ENCODE measurements at places on chromosomes 7 and 10.
A peak's percentile ranks its signal among the peaks of the same experiment; 100 is the strongest.

DNA sequence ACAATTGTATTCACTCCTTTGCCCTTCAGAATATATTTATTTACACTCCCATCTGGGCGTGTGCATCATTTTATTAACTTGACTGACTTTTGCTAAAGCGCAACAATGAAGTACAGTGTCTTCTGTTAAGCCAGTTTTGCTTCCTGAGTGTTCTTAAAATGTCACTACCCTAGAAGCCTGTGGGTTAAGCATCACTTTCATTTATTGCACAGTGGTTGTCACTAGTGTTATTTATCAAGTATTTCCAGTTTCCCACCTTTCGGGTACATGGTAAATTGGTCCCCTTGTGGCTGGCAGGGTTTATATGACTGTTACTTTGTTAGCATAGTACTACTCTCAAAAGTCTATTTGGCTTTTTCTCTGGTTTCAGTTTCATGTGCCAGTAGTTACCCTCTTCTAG lies 3.3 kb downstream of the HILPDA start:
- DNase-seq, result no peak

- no peak for DNase-seq
Measured at GRCh38 chr10:93074597-93075368, 1.1 kb downstream of the CYP26A1 start.

DNA sequence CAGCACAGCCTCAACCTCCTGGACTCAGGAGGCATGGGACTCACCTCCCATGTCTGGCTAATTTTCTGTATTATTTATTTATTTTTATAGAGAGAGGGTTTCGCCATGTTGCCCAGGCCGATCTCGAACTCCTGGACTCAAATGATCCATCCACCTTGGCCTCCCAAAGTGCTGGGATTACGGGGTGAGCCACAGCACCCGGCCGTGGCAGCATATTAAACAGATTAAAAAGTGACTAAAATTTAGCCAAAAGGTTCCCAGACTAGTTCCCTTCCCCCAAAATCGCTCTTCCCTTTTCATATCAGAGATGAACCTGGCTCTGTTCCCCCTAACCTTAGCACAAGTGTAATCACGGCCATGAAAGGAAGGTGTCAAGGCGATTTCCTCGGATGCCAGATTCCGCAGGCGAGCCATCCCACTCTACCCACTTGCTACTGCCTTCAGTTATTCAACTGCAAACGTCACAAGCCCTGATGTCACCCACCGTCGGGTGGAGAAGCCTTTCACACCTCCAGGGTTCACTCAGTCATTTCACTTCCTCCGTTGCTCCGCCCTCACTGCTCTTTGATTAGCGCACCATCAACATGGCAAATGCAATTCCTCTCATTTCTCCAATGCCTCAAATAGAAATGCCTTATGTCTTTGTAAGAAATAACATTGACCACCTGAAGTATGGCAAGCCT lies 104.7 kb upstream of the RHEB start:
- DNase-seq, result no peak

DNA sequence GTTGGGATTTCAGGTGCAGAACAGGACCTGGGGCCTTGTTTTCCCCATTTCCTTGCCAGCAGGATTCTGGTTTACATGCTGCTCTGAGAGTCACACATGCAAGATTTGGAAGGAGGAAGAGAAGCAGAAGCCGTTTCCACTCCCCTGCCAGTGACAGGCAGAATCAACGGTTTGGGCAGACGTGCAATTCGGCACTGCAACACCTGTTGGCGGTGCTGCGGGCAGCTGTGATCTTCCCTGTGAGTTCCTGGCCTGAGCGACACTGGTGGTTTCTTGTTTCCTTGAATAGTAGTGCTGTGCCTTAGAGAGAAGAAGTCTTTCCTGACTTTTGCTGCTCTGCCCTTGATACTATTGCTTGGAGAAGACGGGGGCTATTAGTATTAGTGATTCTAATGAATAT lies 1126.2 kb downstream of the TYW1 start:
- no peak for DNase-seq

DNA sequence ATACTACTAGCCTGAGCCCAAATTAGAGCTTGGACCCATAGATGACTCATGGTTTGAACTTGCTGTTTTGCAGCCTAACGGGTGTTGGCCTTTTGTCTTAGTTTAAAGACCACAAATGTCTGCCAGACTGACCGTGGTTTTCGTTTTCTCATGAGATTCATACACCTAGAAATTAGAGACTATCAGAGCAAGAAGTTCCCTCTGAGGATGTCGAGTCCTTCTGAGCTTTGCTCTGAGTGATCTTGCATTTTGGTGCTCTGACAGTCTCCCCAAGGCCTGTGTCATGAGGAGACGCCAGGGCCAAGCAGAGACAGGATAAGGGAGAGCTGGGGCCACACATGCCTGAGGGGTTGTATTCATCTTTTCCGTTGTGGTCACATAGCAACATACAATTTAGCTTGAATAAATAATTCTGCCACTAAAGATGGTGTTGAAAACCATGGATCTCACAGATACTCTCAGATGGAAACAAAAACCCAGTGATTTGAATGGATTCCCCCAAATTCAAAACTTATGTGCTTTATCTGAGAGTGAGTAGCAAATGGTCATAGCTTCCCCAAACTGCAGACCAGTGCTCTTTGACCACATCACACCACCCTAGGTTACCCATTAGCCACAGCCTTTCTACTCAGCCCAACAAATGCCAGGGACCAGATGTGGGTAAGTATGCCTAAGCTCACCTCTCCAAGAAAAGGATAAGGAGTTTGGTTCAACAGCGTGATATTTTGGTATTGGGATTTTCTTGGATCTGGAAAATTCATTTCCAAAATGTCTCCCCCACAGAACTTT lies 762.0 kb upstream of the IGFBP3 start:
- DNase-seq, result no peak

GRCh38 chr7:5360451-5360850 lies 63.2 kb downstream of the TNRC18 start:
- no peak for DNase-seq

DNA sequence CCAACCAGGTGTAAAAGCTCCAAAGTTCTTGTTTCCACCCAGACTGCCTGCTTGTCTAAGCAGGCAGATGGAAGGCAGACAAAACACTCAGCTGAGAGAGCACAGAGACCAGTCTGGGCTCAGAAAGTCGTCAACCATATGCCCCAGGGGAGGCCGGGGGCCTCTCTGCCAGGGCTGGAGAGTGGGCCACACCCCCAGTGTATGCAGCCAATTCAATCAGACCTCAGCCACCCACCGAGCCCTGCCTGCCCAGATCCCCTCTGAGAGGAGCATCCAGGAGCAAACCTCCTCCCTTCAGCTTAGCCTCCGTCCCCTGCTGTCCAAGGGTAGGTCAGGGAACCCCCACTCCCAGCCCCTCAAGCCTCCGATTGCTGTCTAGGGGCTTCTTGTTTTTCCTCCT lies 196.3 kb downstream of the LSM5 start:
- DNase-seq, result no peak

DNA sequence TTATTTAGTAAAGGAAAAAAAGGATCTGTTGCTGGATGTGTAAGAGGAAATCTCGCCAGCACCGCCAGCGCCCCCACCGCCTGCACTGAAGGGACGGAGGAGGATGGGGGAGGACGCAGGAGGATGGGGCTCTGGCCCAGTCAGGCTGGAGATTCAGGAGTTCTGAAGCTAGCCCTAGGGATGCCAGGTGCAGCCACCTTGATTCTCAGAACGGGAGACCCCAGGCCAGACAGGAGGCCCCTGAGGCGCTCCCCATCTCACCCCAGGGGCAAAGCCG lies 1.3 kb downstream of the CAMK2B start:
- no peak for DNase-seq

DNA sequence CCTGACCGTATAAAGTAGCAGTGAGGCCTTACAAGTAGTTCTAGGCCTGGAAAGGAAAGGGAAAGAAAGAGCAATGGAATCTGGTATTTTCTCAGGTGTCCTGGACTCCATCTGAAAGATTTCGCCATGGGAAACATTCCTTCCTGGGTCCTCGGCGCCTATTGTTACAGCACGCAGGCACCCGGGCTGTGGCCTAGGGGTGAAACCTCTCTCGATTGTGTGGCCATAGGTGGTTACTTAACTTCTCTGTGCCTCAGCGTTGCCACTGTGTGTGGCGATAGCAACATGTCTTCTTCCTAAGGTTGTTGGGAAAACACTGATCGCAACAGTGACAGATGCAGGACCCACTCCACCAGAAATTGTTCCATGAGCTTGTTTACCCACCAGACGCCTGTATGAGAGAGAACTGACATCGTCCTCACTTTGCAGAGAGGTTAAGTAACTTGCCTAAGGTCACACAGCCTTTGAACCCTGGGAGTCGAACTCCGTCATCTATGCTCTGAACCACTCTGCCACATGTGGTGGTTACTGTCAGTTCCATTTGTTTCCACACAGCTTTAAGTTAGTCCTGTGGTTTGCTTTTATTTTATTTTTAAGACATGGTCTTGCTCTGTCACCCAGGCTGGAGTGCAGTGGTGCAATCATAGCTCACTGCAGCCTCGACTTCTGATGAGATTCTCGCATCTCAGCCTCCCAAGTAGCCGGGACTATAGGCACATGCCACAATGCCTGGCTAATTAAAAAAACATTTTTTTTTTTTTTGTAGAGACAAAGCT lies 73.4 kb downstream of the LHPP start:
- no peak for DNase-seq

DNA sequence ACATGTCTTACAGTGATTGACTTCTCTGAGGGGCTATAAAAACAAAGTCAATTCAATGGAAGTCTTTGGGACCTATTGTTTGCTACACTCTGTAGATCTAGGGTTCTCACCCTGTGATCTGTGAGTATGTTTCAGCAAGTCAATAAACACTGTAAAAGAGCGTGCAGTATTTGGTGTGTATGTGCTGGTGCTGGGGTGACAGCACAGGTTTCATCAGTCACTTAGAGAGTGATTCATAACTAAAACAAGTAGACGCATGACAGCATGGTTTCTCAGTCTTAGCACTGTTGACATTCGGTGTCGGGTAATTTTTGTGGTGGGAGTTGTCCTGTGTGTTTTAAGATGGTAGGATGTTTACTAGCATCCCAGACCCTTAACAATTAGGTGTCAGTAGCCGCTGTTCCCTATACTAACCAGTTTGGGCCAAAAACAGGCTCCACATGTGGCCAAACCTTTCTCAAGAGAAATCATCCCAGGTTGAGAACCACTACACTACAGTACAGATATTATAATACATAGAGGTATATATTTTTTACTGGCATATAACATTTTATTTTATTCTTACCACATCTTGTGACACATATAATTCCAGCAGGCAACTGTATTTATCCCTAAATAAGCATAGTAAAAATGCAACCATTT lies 411.8 kb downstream of the ARL4A start:
- no peak for DNase-seq

- no peak for DNase-seq
Measured at GRCh38 chr10:122468926-122469781, 7.8 kb downstream of the HTRA1 start.

GRCh38 chr10:33277135-33277536 lies 57.3 kb downstream of the NRP1 start:
- no peak for DNase-seq

DNA sequence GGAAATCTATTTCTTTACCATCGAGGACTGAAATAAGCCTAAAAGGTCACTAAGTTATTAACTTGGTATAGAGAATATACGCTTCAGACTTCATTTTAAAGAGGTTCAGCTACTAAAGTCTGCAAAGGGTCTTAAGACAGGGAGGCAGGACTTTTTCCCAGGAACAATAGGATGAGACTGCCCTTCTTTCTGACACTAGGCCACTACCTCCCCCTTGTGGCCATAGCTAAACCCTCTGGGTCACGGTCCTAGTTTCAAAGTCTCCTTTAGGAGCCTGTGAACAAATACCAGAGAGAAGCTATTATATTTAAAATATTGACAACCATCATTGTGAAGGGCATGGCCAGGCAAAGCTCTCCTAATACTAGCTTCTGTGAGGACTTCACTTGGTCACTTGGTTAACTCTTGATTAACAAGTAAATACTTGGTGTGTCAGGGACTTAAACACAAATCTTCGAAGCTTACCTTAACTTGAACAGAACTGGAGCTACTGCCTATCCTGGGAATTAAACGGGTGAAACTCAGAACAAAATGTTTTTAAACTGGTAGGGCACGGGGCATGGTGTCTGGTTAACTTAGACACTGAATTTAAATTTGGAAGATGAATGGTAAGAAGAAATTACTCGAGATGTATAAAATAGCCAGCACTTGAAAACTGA lies 75.6 kb downstream of the CCDC6 start:
- no peak for DNase-seq

DNA sequence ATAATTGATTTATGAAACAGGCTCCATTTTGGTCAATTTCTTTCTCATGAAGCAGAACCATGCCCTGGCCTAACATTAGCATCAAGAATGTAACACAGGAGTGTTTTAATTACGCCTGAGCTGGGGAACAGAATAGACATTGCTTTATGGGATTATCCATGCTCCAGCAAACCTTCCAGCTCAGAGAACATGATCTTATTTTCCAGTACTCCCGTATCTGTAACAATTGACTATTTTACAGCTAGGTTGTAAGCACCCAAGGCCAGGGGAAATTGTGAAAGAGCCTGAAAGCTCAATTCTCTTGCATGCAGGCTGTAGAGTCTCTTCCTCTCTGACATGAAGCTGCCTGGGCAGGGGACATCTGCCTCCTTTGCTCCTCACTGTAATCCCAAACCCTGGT lies 30.8 kb upstream of the CRYGN start:
- no peak for DNase-seq

DNA sequence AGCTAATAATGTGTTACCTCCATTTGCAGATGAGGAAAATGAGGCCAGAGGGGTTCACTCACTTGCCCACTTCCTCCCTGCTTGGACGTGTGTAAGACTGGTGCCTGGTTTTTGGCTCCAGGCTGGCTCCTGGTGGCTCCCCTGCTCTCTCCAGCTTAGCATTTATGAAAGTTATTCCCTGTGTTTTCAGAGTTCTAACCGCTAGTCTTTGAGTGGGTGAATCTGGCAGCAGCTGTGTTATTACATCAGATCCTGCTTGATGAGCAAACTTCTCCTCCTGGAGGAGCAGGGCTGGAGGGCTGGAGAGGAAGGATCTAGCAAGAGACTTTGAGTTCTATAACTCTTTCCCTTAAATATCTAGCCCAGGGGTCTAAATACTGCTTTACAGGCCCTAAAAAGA lies 80.9 kb upstream of the AGBL3 start:
- no peak for DNase-seq

DNA sequence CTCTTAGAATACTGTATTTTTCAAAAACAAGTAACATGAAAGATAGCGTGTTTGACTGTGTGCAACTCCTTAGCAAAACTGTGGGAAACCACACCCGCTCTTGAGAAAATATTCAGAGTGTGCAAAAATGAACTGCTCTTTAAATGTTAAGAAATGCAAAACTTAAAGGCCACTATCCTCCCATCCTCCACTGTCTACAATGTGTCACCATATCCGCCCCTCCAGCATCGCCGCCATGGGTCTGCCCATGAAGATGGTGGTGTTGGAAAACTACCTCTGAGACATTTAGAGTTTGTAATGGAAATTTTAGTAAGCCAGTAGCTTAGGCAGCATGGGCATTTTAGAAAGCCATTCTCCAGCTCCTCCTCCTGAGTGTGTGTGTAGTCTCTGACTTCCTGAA lies 20.1 kb upstream of the NMT2 start:
- peak; percentile 23 for DNase-seq

GRCh38 chr7:74329225-74329624 lies 40.0 kb downstream of the CLIP2 start:
- DNase-seq, result no peak

- no peak for DNase-seq
Measured at GRCh38 chr7:135317676-135318325, 84.2 kb downstream of the STRA8 start.

- DNase-seq, result no peak
Measured at GRCh38 chr10:88185830-88186229, 322.4 kb downstream of the PTEN start.

- no peak for DNase-seq
Measured at GRCh38 chr7:117616694-117617093, 136.9 kb downstream of the CFTR start.

- DNase-seq, result no peak
Measured at GRCh38 chr7:45624392-45624760, 50.2 kb downstream of the ADCY1 start.
